Omental fat pad (tissue), 4 donors: ENCODE measurements at places on chromosomes 7 and 10.

GRCh38 chr10:83991986-83992753 lies 147.1 kb upstream of the GHITM start:
- DNase-seq: no peak

- no peak for DNase-seq
Observed at GRCh38 chr7:151864081-151864480, 12.8 kb downstream of the PRKAG2 start.

DNA sequence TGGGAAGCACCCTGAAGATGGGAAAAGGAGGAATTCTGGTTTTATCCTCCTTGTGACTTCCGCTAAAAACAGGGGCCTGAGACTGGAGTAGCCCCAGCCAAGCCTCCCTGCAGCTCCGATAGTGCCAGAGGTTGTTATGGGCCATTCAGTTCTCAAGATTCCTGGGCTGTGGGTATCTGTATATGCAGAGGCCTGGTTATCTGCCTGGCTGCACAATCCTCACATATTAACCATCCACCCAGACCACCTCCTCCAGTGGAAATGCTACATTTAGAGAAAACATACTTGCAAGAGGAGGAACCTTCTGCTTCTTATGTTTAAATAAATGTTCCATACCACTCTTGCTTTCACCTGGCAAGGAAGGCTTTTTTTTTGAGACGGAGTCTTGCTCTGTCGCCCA lies 34.6 kb downstream of the ARL3 start:
- no peak for DNase-seq

DNA sequence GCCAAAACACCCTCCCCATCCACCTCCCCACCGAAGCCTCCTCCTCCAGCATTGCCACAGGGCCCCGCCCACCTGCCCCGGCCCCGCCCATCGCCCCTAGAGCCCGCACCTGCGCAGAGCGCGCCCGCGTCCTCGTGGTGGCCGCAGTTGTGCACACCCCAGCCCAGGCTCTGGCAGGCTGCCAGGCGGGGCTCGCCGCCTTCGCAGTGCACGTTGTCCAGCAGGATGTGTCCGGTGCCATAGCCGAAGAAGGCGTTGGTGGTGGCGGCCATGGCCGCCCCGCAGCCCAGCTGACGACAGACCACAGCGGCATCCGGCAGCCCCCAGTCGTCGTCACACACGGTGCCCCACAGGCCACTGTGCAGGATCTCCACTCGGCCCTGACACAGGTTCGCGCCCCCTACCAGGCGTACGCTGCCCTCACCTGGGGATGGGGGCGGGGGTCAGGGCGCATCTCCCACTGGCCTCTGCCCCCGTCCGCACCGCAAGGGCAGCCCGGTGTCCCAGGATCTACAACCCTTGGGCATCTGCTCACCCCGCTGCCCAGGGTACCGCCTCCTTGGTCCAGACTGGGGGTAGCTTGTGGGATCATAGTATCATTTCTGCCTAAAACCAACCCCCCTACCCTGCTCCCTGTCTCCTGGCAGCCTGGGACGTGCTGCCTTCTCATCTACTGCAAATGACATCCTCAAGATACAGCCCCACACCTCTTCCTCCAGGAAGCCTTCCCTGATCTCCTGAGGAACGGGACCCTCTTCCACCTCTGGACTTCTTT lies 11.9 kb downstream of the SSC4D start:
- DNase-seq: peak; percentile 64

DNA sequence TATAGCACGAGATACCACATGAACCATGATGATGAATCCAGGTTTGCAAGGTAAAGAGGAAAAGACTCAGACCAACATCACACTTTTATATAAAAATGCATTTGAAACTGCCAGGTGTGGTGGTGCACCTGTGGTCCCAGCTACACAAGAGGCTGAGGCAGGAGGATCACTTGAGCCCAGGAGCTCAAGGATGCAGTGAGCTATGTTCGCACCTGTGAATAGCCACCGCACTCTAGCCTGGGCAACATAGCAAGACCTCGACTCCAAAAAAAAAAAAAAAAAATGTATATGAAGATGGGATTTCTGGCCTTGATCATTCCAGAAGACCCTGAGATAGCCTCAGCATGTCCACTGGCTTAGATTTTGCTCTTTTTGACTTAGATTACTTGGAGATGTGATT lies 161.6 kb downstream of the PARD3 start:
- DNase-seq: no peak

GRCh38 chr7:8564281-8564680 lies 130.9 kb downstream of the NXPH1 start:
- DNase-seq: no peak

- no peak for DNase-seq
Observed at GRCh38 chr7:78179211-78179610, 380.6 kb downstream of the PHTF2 start.
